ENCODE measurements at places on chromosomes 13 and 19.
A peak's percentile ranks its signal among the peaks of the same experiment; 100 is the strongest.

DNA sequence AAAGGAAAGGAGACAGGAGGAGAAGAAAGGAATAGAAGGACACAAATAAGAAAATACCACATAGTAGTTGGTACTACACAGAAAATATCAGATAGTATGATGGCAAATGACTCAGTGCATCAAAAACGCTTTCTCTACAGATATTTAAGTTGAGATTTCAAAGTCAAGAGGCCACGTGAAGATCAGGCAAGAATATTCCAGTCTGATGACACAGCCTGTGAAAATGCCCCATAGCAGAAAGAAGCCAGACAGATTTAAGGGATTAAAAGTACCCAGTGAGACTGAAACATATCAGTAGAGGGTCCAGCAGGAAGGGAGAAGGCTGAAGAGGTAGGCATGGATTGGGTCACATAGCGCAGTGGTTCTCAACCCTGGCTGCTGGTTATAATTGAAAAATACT is 113.7 kb downstream of the VWA8 start:
- no peak for DNase-seq

DNA sequence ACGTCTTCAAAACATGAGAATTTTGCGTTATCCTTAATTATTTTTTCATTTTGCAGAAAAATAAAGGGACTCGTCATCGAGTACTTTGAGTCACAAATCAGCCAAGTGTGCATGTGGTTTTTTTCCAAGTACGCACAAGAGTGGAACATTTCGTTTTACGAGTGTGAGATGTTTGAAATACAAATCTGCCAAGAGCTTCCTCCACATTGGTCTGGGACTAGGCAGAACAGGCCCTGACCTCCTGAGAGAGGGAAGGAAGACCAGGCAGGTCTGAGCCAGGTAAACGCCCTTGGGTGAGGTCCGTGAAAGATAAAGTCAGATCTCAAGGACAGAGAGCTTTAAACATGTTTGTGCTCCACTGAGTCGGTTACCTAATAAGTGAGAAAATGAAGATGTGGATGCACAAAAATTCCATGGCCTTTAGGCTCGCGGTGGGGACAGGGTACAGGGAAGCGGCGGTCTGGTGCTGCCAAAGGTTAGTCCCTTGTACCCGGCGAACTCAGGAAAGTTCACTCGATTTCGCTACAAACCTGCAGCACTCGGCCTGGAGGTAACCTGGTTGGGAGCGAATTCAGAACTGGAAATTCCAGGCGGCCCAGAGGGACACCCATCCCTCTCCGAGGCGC is 473 bp upstream of the ITM2B start:
- DNase-seq: no peak

- peak; percentile 78 for DNase-seq
Measured at GRCh38 chr13:26482451-26483197, 74.9 kb upstream of the WASF3 start.

DNA sequence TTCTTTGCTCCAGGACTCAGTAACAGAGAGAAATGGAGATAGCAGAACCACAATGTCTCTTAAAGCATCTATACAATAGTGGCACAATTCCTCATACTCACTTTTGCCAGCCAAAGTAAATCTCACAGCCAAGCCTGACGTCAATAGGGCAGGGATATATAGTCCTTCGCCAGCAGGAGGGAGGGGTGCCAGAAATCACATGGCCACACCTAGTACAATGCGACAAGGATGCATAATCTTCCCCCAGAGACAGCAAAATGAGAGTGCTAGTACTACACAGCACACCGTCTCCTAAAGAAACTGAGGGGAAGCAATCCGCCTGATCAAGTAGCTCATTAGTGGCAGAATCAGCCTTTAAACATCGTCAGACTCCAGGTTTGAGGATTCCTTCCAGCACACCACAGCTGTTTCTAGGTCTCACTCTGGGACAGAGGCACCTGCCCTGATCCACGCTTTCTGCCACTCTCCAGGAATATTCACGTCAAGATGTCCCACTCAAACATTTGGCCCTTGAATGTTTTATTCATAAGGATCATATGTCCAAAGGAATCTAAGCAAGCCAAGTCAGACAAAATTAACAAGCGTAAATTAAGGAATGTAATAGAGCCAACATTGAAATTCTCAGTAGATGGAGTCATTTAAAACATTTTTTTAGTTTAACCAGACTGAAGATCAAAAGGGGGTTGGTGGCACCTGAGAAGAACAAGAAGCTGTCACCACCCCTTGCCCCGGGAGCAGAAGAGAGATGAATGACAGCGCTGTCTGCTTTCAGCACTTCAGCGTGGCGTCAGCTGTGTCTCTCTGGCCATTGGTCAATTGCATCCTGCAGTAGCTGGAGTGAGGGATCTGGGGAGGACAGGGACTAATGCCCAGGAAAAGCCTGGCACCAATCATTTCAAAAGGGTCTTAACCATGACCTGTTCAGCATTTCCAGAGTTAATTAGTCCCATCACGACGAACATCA is 63.5 kb upstream of the SERP2 start:
- no peak for DNase-seq

- DNase-seq: no peak
Measured at GRCh38 chr13:99987154-99988019, 5.8 kb downstream of the ZIC2 start.

DNA sequence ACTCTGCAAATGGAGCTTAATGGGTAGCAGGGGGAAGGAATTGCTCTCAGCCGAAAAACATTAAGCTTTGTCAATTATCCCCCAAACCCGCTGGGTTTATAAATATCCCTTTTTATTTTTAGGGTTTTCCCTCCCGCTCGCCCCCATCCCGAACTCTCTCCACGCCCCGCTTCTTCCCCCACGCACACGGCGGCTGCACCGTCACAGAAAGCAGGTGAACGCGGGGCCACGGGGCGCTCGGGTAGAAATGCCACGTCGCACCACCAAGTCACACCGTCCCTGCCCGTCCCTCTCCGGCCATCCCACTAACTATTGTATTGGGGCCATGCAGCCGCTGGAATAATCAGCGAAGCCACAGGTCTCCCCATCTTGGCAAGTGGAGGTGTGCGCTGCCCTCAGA is 3.5 kb downstream of the PTPRS start:
- no peak for DNase-seq

Measured in inflammatory macrophage (primary cell).